ENCODE measurements at places on chromosomes 4 and X.
A peak's percentile ranks its signal among the peaks of the same experiment; 100 is the strongest.

DNA sequence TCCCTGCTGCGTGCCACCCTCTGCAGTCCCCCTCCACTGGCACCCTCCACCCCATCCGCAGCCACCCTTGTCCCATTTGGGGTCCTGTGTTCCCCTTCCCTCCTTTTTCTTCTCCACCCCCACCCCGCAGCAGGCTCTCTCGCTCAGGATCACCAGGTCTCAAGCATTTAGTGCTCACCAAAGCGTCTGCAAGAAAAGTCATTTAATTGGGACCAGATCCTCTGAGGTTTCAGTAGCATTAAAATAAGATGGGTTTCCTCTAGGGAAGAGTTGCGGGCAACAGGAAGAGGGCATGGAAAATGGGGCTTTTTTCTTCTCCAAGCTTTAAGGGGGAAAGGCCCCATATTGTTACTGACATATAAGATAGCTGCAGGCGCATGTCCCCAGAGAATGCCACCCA is 4.9 kb upstream of the HAUS7 start:
- no peak for DNase-seq

DNA sequence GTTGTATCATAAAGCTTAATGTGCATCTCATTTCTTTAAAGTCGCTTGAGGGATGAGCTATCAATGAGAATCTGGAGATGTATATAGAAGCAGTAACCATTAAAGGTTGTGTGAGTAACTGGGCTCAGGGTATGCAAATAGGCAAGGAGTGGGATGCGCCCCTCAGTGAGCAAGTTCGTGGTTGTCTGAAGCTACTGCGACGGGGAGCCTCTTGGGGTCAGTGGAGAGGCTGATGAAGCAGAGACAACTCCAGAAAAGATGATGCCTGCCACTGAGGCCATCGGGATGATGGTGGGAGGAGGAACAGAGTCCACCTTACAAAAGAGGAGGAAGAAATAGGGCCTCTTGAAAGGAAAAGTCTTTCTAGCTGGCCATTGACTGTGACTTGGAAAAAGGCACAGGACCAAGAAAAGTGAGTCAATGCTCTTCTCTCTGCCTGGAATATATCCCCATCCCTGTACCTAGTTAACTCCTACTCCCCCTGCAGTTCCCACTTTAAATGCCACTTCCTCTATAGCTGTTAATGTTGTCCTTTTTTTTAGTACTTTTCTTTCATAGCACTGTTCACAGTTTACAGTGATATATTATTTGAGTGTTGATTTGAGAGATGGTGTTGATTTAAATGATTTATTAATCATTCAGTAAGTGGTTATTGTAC is 51.4 kb upstream of the LSM6 start:
- no peak for DNase-seq

- DNase-seq = no peak
These were observed 154.3 kb upstream of the CASK start for GRCh38 chrX:42077675-42078074.

- no peak for DNase-seq
These were observed 330.5 kb downstream of the HNRNPD start for GRCh38 chr4:82043081-82043808.

GRCh38 chr4:3816983-3817960 is 51.1 kb downstream of the ADRA2C start:
- no peak for DNase-seq

DNA sequence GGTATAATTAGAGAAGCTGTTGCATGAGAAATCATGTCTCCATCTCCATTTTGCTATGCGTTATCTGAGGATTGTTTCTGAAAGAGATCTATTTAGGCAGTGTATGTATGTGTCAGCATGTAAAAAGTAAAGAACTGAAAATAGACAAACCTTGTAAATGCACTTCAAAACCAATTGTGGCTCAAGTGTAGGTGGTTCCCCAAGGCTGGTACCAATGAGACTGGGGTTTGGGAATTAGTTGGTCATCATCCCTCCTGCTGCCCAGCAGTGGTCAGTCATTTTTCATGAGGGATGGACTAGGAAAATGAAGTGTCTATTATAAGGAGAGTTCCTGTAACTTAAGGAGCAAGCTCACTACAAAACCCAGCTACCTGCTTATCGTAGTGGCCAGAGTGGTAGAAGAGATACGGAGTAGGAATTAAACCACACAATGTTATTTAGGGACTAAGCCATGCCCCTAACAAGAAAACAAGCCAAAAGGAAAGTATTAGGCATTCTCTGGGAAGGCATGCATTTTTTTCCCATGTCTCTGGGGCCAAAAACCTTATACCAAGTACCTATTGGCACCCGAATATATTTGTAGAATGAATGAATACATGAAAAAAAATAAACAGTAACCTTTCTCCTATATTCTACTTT is 259.0 kb downstream of the CHIC1 start:
- no peak for DNase-seq

DNA sequence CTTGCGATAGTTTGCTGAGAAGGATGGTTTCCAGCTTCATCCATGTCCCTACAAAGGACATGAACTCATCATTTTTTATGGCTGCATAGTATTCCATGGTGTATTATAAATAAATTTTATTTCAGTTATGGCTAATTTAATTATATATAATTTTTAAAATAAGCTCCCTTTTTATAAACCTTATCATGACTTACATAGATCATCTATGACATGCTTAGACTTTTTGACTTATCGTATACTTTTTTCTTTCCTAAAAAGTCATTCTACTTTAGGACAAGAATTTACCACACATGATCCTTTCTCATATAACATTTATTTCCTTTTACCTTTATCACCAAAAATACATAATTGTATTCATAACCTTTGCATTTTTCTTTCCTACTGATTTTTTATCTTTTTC is 376.5 kb downstream of the CCSER1 start:
- DNase-seq = no peak

- DNase-seq = no peak
These were observed 559.1 kb downstream of the FSTL5 start for GRCh38 chr4:161604516-161605300.

DNA sequence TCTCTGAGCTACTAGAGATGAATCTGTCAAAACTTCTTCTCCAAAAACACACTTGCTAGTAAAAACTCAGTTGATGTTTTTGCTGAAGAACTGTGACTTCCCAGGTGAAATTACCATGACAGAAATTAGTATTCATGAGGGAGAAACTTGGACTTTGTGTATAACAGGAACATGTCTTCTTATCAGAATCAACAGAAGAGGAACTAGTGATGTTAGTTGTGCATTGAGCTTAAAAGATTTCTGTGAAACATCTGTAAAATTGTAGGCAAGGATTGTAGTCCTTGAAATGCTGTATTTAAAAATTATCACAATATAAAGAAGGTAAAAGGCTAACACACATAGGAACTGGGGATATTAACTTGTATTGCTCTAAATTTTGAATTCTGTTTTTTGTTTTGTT is 11.3 kb downstream of the FAM241A start:
- no peak for DNase-seq

GRCh38 chrX:153878969-153879653 is 6.9 kb downstream of the L1CAM start:
- DNase-seq = peak; percentile 38

- DNase-seq = peak; percentile 44
These were observed 3.5 kb downstream of the EPGN start for GRCh38 chr4:74311696-74312313.

- no peak for DNase-seq
These were observed 71.4 kb upstream of the PSAPL1 start for GRCh38 chr4:7506119-7506518.

DNA sequence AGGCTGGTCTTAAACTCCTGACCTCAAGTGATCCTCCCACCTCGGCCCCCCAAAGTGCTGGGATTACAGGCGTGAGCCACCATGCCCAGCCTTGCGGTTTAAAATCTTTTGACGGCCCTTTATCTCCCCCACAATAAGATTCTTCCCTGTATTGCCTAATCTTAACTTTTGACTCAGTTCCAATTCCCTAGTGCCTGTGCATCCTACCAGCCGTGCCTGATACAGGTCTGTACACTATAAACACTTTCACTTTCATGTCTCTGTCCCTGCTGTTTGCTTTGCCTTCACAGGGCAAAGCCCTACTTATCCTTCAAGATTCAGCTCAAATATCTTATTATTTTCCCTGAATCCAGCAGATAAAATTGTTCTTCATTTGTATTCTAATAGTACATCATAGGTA is 74.6 kb downstream of the WDR44 start:
- DNase-seq = no peak

- DNase-seq = no peak
These were observed 5.7 kb downstream of the NSG1 start for GRCh38 chr4:4392501-4393183.

DNA sequence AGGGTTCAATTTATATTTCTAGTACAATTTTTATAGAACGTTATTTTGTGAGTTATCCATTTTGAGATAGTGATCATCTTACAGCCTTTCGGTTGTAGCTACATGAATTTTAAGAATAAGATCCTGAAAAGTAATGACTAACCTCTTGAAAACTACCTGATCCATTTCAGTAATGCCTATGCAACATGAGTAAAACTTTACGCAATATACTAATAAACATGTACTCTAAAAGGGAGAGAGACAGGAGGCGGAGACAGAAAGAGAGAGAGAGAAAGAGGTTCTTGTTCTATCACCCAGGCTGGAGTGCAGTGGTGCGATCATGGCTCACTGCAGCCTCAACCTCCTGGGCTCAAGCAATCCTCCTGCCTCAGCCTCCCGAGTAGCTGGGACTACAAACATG is 816.1 kb downstream of the CCSER1 start:
- no peak for DNase-seq

DNA sequence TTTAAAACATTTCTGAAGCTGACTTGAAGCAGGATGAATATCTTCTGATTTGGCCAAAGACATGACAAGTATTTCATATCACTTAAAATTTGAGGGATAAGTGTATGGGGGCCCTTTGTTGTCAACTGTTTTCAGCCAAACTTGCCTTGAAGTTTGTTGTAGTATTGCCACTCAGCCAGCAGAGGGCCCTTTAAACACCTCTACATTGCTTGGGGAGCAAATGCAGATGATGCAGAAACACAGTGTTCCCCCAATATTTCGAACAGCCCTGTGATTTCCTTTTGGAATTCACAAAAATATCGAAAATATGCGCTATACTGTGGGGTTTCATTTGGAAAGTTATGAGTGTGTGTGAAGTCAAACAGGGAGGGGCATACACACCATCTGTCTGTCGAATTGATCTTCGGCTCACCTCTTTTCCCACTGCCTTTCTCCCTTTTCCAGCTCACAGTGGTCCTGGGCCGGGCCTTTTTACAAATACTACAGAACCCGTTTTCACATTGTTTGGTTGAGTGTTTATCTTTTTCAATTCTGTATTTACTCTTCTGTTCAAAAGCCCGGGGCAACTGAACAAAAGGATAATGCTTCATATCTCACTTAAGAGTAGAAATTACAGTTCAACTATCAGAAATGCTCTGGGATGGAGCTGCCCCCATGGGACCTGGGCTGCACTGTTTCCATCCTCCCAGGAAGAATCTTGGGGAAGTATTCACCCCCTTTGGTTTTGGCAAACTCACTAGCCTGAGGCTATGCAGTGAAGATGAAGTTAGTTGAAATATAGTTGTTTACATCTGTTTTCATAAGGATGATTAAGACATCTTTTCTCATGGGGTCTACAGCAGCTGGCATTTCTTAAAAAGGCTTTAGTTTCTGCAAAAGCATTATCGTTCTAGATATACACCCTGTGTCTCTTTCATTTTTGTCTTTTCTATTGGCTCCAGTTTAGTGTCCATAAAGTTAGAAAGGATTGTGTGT is 137.6 kb downstream of the EGF start:
- no peak for DNase-seq

DNA sequence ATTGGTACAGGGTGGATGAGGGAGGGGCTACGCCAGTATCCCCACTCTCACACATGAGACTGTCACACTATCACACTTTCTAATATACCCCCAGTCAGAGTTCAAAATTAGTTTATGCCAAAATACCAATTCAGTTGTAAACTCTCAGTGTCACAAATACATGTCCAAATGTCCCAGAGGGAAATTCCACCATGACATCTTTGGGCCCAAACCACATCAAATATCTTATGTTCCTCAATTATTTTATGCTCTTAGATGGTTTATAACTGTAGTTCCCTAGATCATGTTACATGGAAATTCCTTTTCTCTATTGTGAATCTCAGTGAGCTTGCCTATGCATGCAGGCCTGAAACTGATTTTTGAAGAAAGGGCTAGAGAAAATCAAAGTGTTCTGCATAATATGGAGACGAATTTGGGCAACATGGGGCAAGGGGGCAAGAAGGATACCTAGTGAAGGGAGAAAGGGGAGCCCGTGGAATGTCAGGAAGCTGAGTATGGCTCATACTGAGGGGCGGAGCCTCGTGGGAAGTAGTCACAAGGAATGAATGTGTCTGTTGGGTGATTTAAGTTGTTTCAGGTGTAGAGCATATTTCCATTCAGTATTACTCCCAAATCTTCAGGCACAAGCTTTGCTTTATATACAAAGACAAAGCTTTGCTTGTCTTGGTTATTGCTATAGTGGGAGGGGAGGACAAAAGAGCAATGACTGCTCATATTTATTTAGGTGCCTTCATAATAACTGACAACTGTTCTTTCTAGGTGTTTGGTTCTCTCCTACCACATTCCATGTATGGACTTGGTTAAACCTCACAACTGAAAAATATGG is 40.8 kb downstream of the CLNK start:
- DNase-seq = no peak

DNA sequence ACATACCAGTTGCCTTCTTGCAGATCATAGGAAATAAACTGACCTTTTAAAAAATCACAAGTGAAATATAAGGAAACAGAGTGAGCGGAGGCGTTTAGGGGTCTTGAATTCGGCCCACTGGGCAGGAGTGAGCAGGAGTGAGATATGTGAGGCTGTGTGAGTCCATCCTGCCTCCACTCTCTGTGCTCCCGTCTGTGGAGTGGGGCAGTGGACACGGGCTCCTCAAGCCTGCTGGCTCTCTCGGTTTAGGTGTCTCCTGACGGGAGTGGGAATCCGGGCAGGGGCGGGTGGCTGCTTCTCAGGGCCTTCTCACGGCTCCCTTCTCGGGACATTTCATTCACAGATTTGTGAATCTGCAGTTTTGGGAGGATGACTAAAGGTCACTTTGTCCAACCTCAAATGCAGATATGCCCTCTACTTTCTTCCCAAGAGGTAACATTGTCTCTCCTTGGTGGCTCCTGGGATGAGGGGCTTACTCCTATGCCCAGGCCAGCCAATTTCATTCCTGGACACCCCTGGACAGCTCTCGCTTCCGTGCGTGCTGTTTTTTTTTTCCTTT is 27.6 kb downstream of the CYTL1 start:
- DNase-seq = no peak

- no peak for DNase-seq
These were observed 116.4 kb upstream of the PUDP start for GRCh38 chrX:7264399-7264798.

- DNase-seq = no peak
These were observed 41.8 kb downstream of the GASK1B start for GRCh38 chr4:158131027-158131426.

DNA sequence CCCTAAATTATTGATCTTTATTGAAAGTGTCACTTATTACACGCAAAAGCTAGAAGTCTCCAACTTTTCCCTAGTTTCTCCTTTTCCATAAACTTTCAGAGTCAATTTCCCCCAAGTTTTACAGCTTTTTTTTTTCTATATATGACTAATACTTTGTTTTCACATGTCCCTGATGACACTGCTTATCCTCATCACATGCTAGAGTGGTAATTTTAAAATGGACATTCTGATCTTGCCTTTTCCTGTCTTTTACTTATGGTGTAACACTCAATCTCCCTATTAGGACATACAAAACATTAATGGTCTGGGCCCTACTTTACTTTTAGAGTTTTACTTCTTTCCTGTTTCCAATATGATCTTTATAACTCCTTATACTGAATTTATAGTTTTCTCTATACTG is 112.6 kb downstream of the ANK2 start:
- no peak for DNase-seq

- DNase-seq = no peak
These were observed 100.2 kb upstream of the MSX1 start for GRCh38 chr4:4759232-4759631.

Measured in thymus (tissue), 14 donors.